ENCODE measurements at places on chromosomes 12 and 14. TPM values are rescaled to one million over a fixed set of nuclear protein-coding genes. Genes with fewer than 3 reads are reported as not detected.

DNA sequence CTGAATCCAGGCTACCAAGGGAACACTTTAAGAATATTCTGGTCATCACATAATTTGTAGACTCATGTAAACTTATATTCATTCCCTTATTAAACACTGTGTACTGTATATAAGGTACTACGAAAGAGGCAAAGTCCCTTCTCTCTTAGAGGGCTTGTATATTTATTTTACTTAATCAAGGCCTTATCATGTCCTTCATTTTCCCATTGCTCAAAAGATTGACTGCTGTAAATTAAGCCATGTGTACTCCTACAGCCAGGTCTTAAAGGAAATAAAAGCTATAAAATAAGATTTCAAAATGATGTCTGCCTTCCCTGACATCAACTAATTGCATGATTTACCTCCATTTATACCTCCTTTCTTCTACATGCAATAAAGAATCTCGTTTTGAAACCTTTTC is 5.0 kb downstream of the DENND5B start:
- DNase-seq: no peak
- H3K36me3 ChIP-seq: no peaks in the 10 kb centered on the region
- no peak overlapping the region for H3K27ac ChIP-seq
- no peaks in the 10 kb centered on the region for H3K27me3 ChIP-seq

GRCh38 chr14:70663707-70664179 is 22.0 kb downstream of the TTC9 start:
- peaks cover 5% of the 10 kb centered on the region for H3K4me1 ChIP-seq
- no peak overlapping the region for H3K27ac ChIP-seq

DNA sequence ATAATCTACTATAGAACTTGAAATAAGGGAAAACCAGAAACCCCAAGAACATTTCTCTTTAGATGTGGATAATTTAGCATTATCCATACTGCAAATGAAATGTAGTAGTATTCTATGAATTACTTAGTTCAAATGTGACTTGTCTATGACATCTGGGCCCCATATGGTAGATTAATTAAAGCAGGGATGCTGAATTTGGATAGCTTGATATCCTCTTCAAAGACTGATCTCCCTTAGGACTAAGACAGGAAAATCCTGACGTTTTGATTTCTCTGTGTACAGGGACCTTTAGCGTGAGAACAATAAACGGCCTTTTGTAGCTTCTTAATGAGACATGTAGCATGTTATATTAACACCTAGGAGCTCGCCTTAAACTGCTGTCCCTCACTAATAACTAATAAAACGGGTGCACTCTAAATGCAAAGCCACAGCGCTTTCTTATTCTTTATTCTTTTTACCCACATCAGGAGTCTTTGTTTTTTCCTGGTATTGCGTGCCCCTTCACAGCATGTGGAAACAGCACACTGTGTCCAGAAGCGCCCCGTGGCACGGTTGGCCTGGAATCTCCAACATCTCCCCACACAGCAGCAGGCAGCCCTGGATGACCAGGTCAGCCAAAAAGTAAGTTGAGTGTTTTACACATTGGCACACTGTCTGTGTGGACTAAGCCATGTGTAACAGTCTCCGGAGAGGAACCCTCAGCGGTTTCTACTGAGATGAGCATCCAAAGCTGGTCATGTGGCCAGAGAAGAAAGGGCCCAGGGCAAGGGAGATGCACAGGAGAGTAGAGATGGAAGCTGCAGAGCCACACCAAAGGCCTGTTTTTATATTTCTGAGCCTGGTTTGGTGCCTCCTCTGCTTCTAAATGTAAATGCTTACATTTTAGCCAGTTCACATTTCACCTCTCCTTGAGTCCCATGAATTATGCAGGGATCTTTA is 93.1 kb downstream of the SRGAP1 start:
- peaks cover 16% of the 10 kb centered on the region for H3K4me1 ChIP-seq
- H3K27ac ChIP-seq: no peak overlapping the region
- H3K4me3 ChIP-seq: no peak overlapping the region
- H3K27me3 ChIP-seq: no peaks in the 10 kb centered on the region
- peaks cover 3% of the 10 kb centered on the region for H3K36me3 ChIP-seq

Gene CLEC4D
- 0.06 TPM for total RNA-seq

Gene IL31
- total RNA-seq: not detected

Gene BHLHE41
- 15.3 TPM for total RNA-seq

- DNase-seq: no peak
- no peaks in the 10 kb centered on the region for H3K4me1 ChIP-seq
- H3K27me3 ChIP-seq: no peaks in the 10 kb centered on the region
- no peak overlapping the region for H3K27ac ChIP-seq
Measured at GRCh38 chr14:32166924-32167323, 34.9 kb upstream of the RNU6-7 start.

DNA sequence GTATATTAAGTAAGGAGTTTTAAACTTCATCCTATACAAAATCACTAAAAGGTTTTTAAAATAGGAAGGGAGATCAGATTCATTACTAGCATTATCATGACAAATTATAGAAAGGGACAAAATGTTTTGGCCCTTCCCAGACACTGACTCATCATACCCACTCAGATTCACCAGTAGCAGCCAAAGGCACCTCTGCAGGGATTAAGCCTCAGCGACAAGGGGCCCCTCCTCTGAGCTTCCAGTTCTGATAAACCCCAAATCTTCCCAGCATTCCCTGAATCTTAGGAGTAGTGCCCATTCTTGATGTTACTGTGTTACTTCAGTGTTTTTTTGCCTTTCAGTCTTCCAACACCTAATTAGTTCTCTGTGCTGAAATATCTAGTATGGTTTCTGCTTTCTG is 14.5 kb downstream of the KRAS start:
- DNase-seq: no peak
- peaks cover 3% of the 10 kb centered on the region for H3K36me3 ChIP-seq
- no peaks in the 10 kb centered on the region for H3K27me3 ChIP-seq
- no peak overlapping the region for H3K4me3 ChIP-seq

GRCh38 chr12:114682106-114682784 is 1.7 kb downstream of the TBX3 start:
- peaks cover 99% of the 10 kb centered on the region for H3K27me3 ChIP-seq
- H3K4me3 ChIP-seq: peak overlapping the region; percentile 72
- H3K27ac ChIP-seq: peak overlapping the region; percentile 19
- DNase-seq: no peak
- no peaks in the 10 kb centered on the region for H3K36me3 ChIP-seq

Gene NTF3
- total RNA-seq: 1.4 TPM

DNA sequence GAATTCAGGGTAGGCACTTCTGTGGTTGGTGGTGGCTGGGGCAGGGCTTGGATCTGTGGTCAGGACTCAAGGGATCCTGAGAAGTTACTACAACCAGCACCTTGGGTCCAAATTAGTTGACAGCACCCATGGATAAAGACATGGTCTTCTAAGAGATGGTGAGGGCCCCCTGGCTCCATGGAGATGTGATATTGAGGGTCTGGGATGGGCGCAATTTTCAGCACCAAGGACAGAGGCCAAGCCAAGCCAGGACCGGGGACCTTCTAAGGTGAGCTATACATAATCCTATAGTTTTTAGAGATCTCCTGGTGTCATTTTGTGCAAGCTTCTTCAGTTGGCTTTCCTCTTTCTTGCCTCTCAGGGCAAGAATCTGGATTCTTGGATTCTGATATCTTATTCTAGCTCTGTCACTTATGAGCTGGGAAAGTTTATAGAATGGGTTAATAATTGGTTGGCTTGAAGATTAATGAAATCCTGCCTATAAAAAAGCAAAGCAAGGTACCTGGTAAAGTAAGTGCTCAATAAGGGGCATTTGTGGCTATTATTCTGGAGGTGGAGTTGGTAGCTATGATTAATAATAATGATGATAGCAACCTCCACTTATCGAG is 130.1 kb upstream of the LHX5 start:
- H3K4me1 ChIP-seq: no peaks in the 10 kb centered on the region
- no peak for DNase-seq
- H3K4me3 ChIP-seq: no peak overlapping the region
- H3K36me3 ChIP-seq: no peaks in the 10 kb centered on the region
- peaks cover 5% of the 10 kb centered on the region for H3K27me3 ChIP-seq

- DNase-seq: no peak
- H3K27me3 ChIP-seq: no peaks in the 10 kb centered on the region
- peaks cover 5% of the 10 kb centered on the region for H3K36me3 ChIP-seq
- H3K4me3 ChIP-seq: no peak overlapping the region
Measured at GRCh38 chr12:131461096-131461495, 249.8 kb upstream of the SFSWAP start.

Gene INSM2
- 0.17 TPM for total RNA-seq

GRCh38 chr14:59333235-59333634 is 131.9 kb downstream of the GPR135 start:
- H3K27ac ChIP-seq: peak overlapping the region; percentile 31
- H3K4me3 ChIP-seq: no peak overlapping the region
- no peak for DNase-seq
- H3K36me3 ChIP-seq: peaks cover 15% of the 10 kb centered on the region

DNA sequence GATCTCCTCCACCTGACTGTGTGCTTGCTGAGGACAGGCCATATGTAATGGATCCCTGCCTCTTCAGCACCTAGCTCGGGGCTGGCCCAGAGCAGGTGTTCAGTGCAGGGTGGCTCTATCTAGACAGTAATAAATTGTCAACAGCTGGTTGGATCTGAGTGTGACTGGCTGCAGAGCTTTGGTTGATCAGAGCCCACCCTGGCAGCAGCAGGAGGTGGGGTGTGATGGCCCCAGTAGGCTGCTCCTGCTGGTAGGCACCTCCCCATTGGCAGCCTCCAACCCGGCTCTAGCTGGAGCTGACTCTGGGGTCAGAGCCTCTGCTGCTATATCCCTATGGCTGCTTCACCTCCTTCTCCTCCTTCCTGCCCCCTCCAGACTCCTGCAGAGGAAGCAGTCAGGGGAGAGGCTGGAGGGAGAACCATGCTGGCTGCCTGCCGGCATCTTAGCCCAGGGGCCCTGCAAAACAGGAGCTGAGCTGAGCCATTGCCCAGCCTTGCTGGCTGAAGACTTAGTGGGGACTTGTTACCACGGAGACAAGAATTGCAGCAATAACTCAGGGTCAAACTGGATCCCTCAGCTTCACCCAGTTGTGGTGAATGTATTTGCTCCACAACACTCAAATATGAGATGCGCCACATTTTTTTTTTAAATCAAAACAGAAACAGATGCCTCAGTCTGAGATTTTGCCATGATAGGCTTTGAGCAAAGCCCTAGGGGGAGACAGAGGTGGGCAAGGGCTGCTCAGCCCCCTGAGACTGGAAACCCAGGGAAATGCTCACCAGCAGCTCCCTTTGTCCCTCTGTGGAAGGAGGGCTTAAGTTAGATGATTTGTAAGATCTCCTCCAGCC is 22.2 kb downstream of the TMEM63C start:
- H3K4me1 ChIP-seq: peaks cover 56% of the 10 kb centered on the region
- no peak overlapping the region for H3K4me3 ChIP-seq
- DNase-seq: peak; percentile 52
- H3K36me3 ChIP-seq: peaks cover 29% of the 10 kb centered on the region
- peak overlapping the region; percentile 62 for H3K27ac ChIP-seq
- H3K27me3 ChIP-seq: no peaks in the 10 kb centered on the region

- H3K27me3 ChIP-seq: no peaks in the 10 kb centered on the region
- no peak overlapping the region for H3K27ac ChIP-seq
- no peak overlapping the region for H3K4me3 ChIP-seq
Measured at GRCh38 chr12:29889737-29890136, 106.0 kb upstream of the TMTC1 start.

Gene PHETA1
- total RNA-seq: 3.4 TPM

- H3K27me3 ChIP-seq: no peaks in the 10 kb centered on the region
- H3K27ac ChIP-seq: no peak overlapping the region
- H3K36me3 ChIP-seq: no peaks in the 10 kb centered on the region
- no peak overlapping the region for H3K4me3 ChIP-seq
- no peak for DNase-seq
- H3K4me1 ChIP-seq: no peaks in the 10 kb centered on the region
Measured at GRCh38 chr14:59308086-59308485, 119.6 kb downstream of the DAAM1 start.

DNA sequence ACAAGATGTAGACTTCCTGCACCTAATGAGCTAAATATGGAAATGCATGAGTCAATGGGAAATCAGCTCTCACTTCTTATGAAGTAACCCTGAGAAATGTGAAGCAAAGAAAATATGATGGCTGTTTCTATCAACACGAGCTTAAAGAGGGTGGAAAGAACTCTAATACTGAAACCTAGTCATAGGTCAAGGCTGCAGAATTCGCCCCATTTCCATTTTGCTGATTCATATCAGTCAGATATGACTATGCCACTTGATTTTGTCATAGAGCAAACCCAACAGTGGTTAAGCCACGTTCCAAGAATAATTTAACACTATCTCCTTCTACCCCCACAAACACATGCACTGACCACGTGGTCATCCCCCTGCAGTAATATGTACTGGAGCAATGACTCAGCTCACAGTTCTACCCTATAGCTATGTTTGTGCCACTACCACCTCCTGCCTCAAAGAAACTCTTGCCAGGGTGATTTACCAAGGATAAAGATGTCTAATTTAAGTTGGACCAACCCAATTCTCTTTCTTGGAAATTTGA is 157.5 kb downstream of the TMTC3 start:
- H3K27me3 ChIP-seq: no peaks in the 10 kb centered on the region
- H3K36me3 ChIP-seq: no peaks in the 10 kb centered on the region
- DNase-seq: no peak
- no peak overlapping the region for H3K27ac ChIP-seq
- H3K4me1 ChIP-seq: no peaks in the 10 kb centered on the region
- H3K4me3 ChIP-seq: no peak overlapping the region

Gene KRT78
- not detected for total RNA-seq

Gene KRT2
- not detected for total RNA-seq

Gene FGF6
- not detected for total RNA-seq

DNA sequence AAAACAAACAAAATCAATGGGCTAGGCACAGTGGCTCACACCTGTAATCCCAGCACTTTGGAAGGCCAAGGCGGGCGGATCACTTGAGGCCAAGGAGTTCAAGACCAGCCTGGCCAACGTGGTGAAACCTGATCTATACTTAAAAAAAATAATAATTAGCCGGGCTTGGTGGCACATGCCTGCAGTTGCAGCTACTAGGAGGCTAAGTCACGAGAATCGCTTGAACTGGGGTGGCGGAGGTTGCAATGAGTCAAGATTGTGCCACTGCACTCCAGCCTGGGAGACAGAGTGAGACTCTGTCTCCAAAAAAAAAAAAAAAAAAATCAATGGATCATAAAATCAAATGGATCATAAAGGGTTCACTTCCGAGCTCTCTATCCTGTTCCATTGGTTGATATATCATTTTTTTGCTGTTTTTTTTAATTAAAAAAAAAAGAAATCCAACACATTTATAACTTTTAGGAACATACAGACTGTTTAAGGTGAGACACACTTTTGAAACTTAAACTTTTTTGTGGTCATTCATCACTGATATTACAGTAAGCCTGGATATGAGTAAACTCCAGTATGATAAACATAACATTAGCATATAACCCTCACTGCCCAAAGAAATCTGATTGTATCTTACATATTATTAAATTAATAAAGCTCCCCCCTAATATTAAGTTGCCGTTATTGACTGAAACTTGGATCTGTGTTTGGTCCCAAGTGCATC is 22.1 kb downstream of the MOK start:
- no peaks in the 10 kb centered on the region for H3K27me3 ChIP-seq
- H3K4me1 ChIP-seq: no peaks in the 10 kb centered on the region
- DNase-seq: no peak

Gene PPM1H
- 35.8 TPM for total RNA-seq

DNA sequence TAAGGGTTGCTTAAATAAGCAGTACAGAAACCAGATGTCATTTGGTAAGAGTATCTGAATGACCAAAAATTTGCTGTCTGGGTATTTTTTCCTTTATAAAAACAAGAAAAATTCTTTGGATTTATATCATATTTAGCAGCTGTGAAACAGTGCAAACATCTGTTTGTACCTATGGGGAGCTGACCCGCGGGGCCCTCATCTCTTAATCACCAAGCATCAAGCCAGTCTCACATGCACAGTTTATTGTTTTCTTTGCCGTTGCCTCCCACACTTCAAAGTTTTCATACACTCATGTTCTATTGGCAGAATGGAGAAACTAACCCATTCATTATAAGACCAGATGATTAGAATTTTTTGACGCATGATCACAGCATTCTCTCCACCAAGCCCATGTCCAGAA is 142.2 kb downstream of the BMP4 start:
- no peak overlapping the region for H3K27ac ChIP-seq
- DNase-seq: no peak
- H3K4me1 ChIP-seq: no peaks in the 10 kb centered on the region
- no peaks in the 10 kb centered on the region for H3K27me3 ChIP-seq

All from spinal cord (tissue), 10 donors.